ENCODE measurements at places on chromosomes 2 and 18.

- no peak for DNase-seq
These were observed 69.2 kb downstream of the RFTN2 start for GRCh38 chr2:197606180-197606579.

DNA sequence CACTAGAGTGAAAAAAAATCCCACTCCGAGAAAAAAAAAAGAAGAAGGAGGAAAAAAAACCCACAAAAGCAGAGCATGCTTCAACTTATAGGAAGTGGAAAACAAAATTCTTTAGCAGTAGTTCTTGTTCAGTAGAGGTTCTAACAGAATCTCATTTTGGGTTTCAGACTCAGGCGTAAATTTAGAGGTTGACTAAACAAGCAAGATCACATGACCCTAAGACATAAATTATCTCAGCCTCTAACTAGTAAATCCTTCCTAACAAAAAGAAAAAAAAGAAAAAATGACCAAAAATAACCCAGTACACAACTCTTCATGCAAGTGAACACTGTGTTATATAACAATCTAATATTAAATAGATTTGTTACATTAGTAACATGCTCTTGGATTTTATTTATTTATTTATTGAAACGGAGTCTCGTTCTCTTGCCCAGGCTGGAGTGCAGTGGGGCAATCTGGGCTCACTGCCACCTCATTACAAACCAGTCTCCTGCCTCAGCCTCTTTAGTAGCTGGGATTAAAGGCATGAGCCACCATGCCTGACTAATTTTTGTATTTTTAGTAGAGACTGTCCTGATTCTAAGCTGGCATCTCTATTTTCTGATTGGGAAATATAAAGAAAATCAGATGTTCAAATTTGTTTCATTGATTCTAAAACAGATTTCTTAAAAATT lies 35.4 kb downstream of the PPP4R3B start:
- DNase-seq, result no peak

DNA sequence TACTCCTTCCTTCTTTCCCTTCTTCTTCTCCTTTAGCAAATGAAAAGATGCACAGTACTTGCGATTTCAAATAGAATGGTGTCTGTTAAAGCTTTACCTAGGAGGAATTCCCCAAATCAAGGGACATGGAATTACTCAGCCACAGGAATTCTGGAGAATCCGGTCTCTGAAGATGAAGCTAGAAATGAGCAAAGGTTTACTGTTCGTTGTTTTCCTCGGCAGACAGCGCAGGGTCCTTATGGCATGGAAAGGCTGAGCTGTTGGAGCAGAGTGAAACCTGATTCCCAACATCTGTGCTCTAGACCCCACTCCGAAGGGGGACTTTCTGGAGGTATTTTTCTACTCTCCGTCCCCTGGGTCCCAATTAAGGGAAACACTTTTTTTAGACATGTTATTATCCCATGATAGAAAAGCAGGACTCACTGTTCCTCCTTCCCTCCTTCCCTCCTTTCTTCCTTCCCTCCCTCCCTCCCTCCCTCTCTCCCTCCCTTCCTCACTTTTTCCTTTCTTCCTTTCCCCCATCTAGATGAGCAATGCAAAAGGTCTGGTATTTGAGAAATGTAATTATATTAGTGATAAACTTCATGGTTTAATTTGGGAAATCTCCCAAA lies 47.1 kb downstream of the CDCA7 start:
- DNase-seq, result no peak

GRCh38 chr2:184394642-184395041 lies 203.7 kb upstream of the ZNF804A start:
- DNase-seq, result no peak

- DNase-seq, result no peak
These were observed 59.8 kb downstream of the HAUS1 start for GRCh38 chr18:46163941-46164499.

- DNase-seq, result no peak
These were observed 4.3 kb downstream of the COLEC11 start for GRCh38 chr2:3598912-3599854.

DNA sequence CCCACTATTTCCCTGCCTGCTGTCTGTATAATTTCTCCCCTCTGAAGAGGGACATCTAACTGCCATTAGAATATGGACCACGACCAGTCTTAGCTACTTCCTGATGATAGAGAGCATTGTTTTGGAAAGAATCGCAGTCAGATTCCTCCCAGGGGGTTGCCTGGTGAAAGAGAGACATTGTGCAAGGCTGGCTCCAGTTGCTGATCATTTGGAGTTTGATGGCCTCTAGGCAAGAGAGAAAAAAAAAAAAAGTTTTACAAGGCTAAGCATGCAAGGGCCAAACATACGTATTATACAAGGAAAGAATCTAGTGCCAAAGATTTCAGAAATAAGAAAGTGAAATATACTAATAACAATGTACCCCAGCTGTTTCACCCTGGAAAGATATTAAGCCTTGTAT lies 182.2 kb downstream of the CMPK2 start:
- DNase-seq, result no peak

DNA sequence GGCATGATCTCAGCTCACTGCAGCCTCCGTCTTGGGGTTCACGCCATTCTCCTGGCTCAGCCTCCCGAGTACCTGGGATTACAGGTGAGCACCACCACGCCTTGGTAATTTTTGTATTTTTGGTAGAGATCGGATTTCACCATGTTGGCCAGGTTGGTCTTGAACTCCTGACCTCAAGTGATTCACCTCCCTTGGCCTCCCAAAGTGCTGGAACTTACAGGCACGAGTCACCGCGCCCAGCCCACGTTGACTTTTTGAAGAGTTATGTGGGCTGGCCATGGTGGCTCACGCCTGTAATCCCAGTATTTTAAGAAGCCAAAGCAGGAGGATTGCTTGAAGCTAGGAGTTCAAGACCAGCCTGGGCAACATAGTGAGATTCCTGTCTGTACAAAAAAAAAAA lies 20.8 kb downstream of the CCL20 start:
- DNase-seq, result no peak

DNA sequence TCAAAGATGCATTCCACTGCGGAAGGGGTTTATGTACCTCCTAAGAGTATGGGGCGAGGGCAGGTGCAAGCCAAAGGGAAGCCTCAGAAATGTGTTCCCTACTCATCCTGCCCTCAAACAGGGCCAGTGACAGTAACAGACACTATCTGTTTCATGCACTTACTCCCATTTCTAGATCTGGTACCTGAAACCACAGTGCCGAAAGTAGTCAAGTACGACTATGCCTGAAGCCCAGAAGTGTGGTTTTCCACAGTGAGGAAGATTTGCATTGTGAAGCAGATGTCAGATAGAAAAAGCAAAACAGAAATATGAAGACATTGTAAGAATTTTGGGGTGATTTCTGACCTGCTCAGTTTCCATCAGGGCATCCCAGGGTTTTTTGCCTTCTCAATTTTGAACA lies 748.7 kb downstream of the RNF144A start:
- DNase-seq, result no peak

GRCh38 chr2:9095690-9096089 lies 92.2 kb upstream of the MBOAT2 start:
- DNase-seq, result no peak

DNA sequence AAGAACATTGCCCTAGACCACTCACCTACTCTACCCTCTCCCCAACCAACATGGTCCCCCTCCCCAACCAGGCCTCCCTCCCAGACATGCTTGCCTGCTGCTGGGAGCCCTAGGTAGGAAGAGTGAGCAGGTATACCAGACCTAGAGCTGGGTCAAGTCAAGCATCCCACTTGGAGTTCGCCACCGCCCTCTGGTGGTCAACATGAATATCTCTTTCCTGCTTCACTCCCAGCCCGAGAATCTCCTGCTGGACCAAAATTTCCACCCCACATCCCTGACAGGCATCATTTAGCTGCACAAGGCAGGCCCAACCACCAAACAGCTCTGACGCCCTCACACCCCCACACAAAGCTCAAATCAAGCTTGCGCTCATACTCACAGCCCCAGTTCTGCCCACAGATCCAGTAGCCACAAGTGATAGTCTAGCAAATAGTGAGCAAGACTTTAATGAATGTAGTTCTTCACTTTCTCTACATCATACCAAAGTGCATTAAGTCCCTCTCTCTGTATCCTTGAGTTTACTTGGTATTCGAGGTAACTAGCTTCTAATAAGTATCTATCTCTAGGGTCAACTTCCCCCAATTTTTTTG lies 116.0 kb downstream of the TNS1 start:
- peak; percentile 55 for DNase-seq

GRCh38 chr18:8835521-8835953 lies 130.2 kb downstream of the MTCL1 start:
- DNase-seq, result no peak

GRCh38 chr2:88658881-88659537 lies 31.7 kb upstream of the EIF2AK3 start:
- DNase-seq, result no peak
